Left forelimb (tissue), 1 donor: ENCODE measurements at places on chromosomes 4 and X.

- no peak for DNase-seq
These were observed 122.0 kb upstream of the PUDP start for GRCh38 chrX:7269991-7270390.

DNA sequence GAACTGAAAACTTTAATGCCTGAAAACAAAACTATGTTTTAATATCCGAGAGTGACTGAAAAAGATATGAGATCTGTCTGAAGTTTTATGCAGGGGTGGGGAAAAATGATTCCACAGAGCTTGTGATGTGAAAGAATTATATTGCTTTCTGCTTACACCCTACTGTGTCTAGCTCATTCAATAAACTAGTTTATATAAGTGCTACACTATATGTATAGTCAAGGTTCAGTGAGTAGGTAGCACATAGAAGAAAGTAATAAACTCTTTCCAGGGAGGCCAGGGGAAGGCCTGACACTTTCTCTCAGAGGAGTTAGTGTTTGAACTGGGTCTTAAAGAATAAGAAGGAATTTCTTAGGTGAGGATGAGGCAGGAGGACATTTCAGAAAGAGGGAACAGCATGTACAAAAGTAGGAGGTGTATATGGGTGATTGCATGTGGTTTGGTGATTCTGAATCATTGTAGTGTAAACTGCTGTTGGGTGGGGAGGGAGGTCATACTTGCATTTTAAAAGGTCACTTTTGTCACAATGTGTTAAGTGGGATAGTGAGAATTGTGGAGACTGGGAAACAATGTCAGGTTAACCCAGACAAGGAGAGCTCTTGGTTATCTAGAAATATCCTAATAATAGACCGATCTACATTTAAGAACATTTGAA lies 25.1 kb upstream of the TEX13D start:
- no peak for DNase-seq

DNA sequence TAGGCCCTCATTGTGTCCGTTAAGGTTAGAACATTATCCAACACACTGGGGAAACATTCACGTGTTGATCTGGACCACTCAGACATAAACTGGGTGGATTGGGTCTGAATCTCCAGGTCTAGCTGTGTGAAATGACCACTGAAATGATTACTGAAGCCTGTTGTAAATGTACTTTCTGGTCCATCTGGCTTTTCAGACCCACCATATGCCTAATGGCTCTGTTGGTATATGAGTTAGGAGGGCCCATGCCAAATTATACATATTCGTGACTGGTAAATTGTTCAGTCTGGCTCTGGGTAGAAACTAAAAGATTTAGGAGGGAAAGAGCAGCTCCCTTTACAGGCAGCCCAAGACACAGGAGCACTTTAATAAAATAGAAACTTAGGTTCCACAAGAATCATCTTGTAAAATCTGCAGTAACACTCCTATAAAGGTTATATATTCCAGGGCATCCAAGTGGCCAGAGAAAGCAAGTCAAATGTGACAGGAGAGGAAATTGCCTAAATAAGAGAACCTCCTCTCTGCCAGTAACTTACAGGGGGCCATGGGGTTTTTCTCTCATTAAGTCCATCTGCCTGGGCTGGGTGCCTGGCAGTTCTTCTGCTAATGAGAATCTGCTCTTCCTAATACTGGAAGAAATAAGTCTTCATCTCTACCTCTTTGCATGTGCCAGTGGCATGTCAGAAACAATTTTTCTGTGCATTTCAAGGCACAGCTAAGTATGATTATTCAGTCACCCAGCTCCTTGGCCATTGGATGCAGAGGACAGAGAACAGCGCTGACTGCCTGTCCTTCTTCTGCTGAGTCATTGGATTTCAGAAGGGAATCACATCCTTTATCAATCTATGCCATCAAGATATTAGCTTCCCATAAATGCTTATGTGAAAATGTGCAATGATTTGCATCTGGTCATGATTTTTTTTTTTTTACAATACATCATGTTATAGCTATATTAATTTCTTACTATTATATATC lies 112.6 kb downstream of the GLRA2 start:
- DNase-seq: no peak

GRCh38 chr4:10590896-10591295 lies 93.7 kb downstream of the CLNK start:
- DNase-seq: no peak

- no peak for DNase-seq
These were observed 100.1 kb downstream of the REPS2 start for GRCh38 chrX:17046478-17047097.

DNA sequence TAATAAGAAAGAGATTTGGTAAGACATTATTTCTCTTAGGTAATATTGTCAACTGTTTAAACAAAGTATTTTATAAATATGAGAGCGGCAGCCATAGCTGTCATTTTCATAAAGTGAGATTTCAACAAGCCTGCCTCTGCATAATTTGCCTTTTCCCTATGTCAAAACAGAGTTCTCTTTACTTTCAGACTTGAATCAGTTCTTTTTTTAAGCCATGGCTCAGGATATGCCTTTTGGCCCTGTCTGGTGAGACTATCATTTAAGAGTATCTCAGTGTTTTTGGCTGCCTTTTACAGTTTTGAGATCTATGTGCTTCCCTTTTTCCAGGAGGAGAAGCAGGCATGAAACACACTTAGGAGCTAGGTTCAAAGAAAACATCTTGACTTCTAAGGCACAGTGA lies 7.5 kb upstream of the GUCY1A1 start:
- DNase-seq: no peak

GRCh38 chrX:112968351-112969133 lies 127.9 kb upstream of the AMOT start:
- no peak for DNase-seq

DNA sequence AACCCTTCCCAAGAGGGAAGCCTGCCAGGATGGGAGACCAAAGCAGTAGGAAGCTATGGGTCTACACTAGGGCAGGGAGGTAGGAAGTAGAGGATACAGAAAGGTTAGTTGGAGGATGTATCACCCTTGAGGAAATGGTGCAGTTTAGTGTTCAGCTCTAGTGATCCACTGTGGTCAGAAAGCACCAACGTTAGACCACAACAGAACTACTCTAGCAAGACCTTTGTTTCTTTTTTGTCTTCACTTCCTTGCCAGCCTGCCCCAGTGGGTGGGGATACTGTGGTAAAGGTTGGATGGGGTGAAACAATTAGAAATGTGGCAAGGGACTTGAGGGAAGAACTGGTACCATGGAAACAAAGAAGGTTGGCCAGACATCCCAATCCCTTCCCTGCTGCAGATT lies 83.3 kb downstream of the DDIT4L start:
- no peak for DNase-seq

DNA sequence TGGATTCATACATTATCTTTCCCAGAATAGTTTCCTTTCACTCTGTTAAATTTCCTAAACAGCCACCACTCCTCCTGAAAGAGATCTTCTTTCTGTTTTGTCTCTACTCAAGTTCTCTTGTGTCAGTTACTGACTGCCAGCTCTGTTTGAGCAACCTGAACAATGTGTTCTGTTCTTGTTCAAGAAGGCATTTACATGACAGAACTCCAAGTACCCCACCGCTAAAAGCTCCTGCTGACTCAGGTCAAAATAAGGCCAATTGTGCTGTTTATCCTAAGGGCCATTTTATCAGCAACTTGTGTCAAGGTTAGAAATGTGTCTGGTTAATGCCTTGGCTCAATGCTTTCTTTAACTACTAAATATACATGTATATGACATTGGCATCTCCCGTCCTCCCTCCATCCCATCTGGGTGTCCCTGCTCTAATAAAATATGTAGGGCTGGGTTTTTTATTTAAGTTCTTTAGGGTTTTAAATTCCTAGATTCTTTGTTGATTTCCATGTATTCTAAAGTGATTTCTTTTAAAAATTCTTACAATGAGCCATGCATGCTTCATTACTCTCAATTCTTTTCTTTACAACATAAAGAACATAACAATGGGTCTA lies 144.3 kb upstream of the PAQR3 start:
- no peak for DNase-seq

GRCh38 chrX:77441033-77441432 lies 6.2 kb upstream of the FGF16 start:
- DNase-seq: no peak

GRCh38 chrX:117765211-117765610 lies 351.4 kb downstream of the KLHL13 start:
- no peak for DNase-seq

- no peak for DNase-seq
These were observed 27.9 kb downstream of the TSC22D3 start for GRCh38 chrX:107747596-107748161.

DNA sequence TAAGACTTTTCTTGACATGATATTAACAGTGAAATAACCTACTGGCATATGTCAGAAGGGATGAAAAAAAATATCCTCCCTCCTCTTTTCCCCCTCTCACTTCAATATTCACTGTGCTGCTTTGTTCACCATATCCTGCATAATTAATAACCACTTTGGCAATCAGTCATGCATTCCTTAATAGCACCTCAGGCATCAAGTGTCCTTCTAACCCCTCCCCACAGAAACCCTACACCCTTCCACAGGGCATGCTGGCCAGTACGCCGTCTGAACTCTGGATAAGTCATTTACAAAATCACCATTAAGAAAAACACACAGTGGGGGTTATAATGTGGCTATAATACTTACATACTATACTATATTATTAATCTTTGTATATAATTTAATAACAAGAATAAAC lies 165.9 kb downstream of the PDGFC start:
- DNase-seq: no peak

- DNase-seq: peak; percentile 73
These were observed 18.1 kb upstream of the CHRNA9 start for GRCh38 chr4:40316782-40317635.

GRCh38 chr4:10730019-10730418 lies 45.5 kb upstream of the CLNK start:
- no peak for DNase-seq

- no peak for DNase-seq
These were observed 287.7 kb upstream of the EMCN start for GRCh38 chr4:100805538-100805937.

DNA sequence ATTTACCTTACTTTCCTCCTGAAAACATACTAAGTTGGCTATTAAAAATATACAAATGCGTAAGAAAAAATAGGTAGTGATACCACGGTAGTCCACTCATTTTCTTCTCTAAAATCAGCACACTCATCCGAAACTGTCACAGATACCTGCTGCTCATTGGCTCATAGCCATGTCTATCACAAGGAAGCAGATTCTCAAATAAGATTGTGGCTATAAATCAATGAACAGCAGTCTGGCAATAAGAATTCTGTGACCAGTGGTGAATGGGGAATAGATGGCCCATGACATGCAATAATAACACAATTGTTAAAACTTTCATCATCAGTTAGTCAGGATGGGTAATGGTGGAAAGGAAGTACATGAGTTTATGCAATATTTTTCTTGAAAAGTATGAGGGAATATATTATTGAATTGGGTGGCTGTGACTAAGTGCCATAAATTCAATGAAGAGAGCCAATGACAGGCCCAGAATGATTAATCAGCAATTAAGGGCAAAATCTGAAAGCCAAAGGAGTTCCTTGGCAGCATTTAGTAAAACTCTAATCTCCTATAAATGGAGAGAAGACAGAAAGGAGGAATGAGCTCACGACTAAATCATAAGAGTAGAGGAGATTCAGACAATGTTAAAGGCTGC lies 202.3 kb upstream of the NEIL3 start:
- DNase-seq: no peak

GRCh38 chr4:22202975-22203710 lies 254.6 kb upstream of the KCNIP4 start:
- no peak for DNase-seq

- DNase-seq: no peak
These were observed 16.1 kb upstream of the KLHL2 start for GRCh38 chr4:165191348-165191656.

DNA sequence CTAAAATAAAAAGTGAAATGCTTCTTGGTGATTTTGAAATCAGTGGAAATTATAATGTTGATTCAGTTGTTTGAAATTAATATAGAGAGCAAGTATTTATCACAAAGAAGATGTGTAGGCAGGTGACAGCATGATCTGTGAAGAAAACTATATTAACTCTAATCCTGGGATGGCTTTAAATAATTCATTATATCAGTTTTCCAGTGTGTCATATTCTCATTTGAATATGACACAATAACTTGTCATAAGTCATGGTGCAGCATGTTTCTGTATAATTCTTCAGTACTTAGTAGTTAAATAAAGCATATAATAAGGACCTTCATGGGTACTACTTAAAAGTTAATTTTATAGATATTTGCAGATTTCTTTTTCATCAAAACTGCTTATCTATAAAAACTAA lies 573.6 kb downstream of the INPP4B start:
- no peak for DNase-seq

- DNase-seq: no peak
These were observed 49.5 kb downstream of the CPZ start for GRCh38 chr4:8641931-8642650.

- no peak for DNase-seq
These were observed 26.6 kb upstream of the C4orf50 start for GRCh38 chr4:6044805-6045204.

DNA sequence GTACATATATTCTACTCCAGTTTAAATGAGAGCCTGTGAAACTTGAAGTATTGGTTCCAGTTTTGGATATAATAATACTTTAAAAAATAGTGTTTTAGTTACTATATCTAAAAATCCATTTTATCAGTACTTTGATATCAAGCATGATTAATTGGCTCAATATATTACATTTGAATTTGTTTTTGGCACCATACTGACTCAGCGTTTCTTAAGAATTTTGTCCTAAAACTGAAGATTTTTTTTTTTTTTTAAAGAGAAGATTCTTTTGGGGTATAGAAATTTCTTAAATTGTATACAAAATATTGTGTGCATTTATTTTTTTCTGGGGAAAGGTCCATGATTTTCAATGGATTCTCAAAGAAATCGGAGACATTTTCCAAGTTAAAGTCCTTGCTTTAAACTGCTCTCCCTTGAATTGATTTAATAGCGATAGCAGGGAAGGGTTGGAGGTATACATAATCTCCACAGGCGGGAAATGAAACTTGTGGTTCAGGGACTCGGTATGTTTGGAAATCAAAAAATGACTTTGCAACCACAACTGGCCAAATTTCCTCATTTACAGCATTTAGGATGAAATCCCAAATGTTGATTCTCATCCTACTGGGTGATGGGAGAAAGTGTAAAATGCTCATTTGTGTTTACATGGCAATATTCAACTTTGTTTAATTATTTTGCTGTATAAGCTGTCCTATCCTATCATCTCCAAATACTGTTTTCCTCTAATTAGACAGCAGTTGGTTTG lies 62.3 kb downstream of the TMA16 start:
- no peak for DNase-seq

- no peak for DNase-seq
These were observed 2.3 kb upstream of the CYTL1 start for GRCh38 chr4:5021546-5021945.

DNA sequence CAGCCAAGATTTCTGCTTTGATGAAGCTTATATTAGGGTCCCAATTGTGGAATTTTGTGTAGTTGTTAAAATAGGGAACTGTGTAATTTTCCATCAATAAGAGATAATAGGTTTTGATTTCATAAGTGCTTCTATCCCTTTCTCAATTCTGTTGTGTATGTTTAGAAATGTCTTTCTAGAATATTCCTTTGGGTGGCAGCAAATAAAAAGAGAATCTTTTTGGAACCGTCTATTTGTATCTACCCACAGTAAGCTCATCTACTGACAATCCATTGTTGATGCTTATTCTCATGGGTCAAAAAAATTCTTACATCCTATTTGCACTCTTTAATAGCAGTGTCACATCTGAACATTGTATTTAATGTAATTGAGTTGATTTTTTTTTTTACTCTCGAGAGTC lies 61.7 kb downstream of the TMA16 start:
- no peak for DNase-seq
